ENCODE measurements at places on chromosomes 2 and 18.

DNA sequence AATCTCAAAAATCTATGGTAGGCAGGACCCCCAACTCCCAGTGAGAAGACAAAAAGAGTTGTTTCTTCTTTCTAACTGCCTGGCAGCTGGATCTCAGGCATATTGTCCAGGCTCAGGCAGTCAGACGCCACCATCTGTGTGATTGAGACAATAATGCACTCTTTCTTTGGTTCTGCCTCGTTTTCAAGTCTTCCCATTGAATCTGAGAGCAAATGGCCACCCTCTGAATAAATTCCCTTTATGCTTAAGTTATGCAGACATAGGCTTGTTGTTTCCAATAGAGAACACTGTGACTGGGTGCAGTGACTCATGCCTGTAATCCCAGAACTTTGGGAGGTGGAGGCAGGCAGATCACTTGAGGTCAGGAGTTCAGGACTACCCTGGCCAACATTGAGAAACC, 15.3 kb upstream of the CD207 start:
- DNase-seq = no peak

GRCh38 chr2:154158101-154158500, 286.4 kb downstream of the GALNT13 start:
- DNase-seq = no peak

GRCh38 chr2:65031341-65032018, 24.7 kb upstream of the CEP68 start:
- no peak for DNase-seq

- no peak for DNase-seq
Measured at GRCh38 chr2:112583497-112584133, 794 bp upstream of the CHCHD5 start.

GRCh38 chr2:126749537-126749936, 93.6 kb downstream of the GYPC start:
- no peak for DNase-seq

- no peak for DNase-seq
Measured at GRCh38 chr18:52426041-52426440, 86.0 kb downstream of the DCC start.

DNA sequence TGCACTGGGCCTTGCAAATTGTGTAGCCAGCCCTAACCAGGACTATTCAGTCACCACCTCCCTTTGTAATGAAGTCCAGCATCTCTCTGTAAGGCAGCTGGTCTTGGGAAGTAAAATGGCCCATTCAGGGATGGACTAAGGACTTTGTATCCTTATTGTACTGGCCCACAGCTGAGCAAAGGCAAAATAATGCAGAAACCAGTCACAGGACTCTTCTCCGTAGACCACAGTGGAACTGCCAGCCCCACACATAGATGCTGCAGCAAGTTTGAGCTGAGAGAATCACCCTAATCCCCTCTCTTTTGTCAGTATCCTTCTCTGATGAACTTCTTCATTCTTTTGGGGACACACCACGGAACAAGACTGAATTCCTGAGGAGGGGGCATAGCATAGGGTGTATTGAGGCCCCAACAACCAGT, 73.6 kb upstream of the RTN4 start:
- no peak for DNase-seq

GRCh38 chr2:173968551-173968950, 3.4 kb upstream of the SP3 start:
- DNase-seq = no peak

DNA sequence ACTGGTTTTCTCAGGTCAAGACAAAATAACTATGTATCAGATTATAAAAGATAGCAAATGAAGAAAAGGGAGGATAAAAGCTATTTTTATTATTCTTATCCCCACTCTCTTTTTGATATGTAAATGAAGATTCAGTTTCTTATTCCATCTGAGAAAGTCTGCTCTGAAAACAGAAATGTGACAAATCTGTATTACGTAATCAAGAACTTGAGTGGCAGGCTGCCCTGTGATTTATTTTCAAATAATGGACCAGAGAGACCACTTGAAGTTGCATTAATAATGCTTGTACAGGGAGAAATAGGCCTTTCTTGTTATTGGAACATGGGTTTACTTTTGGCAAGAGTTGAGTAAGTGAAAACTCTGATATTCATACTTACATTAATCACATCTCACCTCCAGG, 727.4 kb downstream of the DPP10 start:
- DNase-seq = no peak

DNA sequence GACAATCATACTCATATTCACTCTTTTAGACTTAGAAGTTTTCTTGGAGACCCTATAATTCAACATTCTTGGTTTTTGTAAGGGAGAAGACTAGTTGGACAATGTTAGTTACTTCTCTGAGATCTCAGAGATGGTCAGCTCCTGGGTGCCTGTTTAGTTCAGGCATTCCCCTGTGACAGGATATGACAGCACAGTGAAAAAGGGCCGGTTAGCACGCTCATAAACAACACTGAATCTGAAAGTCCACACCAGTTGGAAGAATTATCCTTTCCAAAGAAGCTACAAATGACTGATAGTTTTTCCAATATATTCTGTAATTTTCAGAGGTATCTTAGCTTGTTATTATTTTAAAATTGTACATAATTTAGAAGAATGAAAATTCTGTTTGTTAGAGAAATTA, 75.7 kb downstream of the ADAM23 start:
- no peak for DNase-seq

DNA sequence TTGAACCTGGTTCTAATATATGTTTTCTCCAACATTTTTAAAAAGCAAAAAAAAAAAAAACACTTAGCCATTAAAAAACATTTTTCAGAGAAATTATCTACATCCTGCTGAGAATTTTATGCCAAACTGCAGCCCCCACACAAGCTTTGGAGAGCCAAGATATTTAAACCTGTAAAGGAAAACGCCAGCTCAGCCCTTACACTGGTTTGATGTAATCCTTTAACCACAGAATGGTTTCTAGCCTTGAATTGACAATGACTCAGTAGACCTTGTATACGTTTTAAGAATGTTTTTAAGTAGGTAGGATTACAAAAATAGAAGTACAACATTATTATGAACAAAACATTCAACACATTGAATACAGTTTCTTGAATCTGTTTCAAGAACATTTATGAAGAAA, 113.6 kb downstream of the BABAM2 start:
- no peak for DNase-seq

- no peak for DNase-seq
Measured at GRCh38 chr2:126723281-126723815, 67.4 kb downstream of the GYPC start.

DNA sequence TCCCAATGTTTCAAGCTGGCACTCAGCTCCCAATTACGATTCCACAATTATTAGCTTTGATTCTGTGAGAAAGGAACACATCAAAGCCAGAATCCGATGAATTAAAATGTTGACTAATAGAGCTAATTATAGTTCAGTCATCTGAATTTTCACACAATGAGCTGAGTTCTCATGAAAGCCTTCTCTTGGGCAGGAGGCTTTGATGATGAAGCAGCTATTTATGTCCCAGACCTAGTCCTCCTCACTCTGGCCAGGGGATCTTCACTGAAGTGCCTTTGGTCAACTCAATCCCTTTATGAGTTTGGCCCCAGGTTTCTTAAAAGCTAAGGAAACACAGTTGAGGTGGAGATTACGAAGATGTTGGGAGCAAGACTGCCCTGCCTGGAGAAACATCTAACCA, 74.7 kb upstream of the PPM1B start:
- no peak for DNase-seq

DNA sequence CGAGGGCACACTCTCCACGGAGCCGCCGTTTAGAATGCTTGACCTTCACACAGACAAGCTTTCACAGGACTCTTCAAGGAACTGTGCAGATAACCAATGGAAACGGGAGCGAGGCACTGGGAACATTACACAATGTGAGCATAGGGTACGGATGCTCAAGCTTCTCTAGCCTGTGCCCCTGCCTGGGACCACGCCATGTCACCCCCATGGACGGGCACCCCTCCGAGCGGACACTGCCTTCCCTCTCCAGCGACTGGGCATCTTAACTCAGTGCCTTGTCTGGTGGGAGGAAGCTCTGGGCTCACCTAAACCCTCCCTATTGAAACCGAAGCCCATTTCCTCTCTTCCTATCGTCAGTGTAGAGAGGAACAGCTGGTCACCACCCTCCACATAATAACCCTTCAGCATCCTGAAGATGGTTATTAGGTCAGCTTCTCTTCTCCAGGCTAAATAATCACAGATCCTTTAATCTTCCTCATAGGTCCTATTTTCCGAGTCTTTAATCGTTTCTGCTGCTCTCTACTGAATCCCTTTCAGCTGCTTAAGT, 626.7 kb downstream of the GALR1 start:
- peak; percentile 60 for DNase-seq

DNA sequence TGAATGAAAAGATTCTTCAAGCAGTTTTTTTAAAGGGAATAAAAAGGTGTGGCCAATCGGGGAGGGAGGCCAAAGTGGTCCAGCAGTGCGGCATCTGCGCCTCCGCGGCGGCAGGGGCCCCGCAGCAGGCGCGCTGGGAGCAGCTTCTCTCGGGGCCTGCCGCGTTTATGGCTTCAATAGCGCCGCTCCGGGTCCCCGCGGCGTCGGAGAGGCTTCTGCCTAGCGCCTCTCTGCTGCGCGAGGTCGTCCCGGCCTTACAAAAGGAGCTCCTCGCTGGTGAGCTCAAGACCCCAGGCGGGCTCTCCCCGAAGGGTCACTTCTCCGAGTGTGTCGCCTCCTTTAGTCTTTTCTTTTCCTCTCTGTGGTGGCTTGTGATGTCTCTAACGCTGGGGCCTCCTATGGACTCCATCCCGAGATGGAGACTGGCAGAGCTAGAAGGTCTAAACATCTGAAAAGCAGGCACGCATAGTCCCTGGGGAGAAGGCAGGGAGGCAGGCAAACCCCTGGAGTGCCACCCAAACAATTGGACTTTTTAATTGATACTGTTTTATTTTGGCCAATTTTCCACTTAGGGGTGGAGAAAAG, 67.1 kb downstream of the SUMO1 start:
- no peak for DNase-seq

GRCh38 chr18:11947214-11948191, 33.8 kb upstream of the IMPA2 start:
- no peak for DNase-seq

DNA sequence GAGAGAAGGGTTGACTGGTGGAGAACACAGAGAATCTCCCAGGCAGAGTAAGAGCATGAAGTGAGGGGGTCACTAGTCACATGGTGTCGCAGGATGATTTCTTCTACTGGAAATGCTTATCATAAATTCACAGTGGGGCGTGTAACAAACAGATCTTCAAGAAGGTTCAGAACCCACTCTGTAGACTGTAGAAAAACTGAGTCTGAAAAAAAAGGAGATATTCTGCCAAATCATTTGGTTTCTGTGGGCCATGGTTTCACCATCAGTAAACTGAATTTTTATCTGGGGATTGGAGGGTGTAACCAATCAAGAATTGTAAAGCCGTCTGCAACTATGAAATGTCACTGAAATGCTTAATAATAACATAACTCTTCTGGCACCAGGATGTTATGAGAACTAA, 15.0 kb downstream of the TPGS2 start:
- DNase-seq = no peak

- no peak for DNase-seq
Measured at GRCh38 chr2:45311559-45311958, 299.5 kb downstream of the SRBD1 start.

DNA sequence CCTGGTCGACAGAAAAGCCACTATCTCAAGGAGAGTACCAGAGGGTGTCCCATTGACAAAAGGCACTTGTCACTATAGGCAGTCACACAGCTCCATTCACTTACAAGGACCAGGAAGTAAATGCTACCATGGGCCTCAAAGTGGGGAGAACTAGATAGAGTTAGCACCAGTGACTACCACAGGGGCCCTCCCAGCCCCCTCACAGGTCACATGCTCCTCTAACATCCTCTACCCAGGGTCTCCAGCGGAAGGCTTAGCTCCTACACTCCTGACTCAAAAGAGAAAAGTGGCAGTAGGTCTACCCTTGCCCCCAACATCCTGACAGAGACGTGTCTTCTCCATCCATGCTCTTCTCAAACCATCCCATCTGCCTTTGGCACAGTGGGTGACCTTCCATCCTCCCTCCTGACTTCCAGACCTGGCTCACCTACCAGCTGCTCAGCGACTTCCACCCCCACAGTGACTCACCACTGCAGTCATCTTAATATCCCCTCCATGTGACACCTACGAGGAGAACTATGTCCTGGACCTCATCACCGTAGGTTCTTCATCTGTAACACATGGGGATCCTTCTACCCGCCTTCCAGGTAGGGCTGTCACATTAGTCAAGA, 5.6 kb upstream of the DNMT3A start:
- no peak for DNase-seq

DNA sequence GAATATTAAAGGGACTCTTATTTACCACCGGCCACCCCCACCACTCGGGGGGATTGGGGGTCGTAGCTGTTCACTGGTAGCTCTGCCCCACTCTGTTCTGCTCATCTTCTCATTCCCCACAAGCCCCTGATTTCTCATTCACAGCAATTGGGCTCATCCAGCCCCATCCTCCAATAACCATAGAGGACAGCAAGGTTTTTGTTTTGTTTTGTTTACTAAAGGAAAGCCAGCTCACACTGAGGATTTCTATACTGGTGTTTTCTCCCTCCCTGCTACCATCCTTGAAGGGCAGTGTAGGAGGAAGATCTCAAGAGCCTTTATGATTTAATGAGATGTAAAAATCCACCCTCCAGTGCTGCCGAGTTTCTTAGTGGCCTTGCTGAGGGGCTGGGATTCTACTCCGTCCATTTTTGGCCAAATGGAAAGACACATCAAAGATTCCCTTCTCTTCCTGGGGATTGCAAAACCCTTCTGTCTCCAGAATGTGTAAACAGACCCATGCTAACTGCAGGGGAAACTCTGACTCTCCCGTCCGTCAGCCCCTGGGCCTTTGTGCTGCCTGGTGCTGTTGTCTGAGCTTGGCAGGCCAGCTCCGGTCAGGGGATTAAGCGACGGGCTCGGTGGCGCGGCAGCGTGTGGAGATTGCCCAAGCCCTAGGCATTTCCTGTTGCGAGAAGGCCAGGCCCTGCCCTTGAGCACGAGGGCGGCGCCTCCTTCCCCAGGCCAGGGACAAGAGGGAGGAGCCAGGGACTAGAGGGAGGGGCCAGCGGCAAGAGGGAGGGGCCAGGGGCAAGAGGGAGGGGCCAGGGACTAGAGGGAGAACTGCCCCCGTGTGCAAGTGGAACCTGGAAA, 165.0 kb downstream of the ANTXR1 start:
- peak; percentile 98 for DNase-seq

- no peak for DNase-seq
Measured at GRCh38 chr2:60652832-60653340, 99.4 kb upstream of the BCL11A start.

GRCh38 chr2:52874466-52875106, 893.0 kb upstream of the CHAC2 start:
- no peak for DNase-seq

- DNase-seq = no peak
Measured at GRCh38 chr18:2394684-2395083, 176.6 kb downstream of the METTL4 start.

- DNase-seq = no peak
Measured at GRCh38 chr2:134379722-134380121, 125.8 kb downstream of the MGAT5 start.

GRCh38 chr18:33838054-33838453, 260.0 kb downstream of the ASXL3 start:
- no peak for DNase-seq

DNA sequence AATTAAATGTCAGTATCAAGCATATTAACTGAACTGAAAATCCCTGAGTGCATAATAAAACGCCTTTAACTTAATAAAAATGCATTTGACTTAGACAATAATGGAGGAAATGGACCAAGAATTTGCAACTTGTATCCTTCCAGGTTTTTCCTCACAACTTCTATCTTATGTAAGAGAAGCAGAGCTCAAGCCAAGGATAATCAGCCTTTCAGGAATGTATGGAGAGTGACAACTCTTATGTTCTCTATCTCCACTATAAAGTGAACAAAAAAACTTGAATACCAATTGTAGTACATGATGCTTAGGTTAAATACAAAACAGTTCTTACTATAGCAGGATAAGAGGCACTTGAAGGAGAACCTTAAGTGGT, 64.8 kb upstream of the CYP26B1 start:
- no peak for DNase-seq

Data from WERI-Rb-1 (cell line).